Left kidney (tissue), 8 donors: ENCODE measurements at places on chromosomes 5 and 9. TPM values are rescaled to one million over a fixed set of nuclear protein-coding genes. Genes with fewer than 3 reads are reported as not detected.

DNA sequence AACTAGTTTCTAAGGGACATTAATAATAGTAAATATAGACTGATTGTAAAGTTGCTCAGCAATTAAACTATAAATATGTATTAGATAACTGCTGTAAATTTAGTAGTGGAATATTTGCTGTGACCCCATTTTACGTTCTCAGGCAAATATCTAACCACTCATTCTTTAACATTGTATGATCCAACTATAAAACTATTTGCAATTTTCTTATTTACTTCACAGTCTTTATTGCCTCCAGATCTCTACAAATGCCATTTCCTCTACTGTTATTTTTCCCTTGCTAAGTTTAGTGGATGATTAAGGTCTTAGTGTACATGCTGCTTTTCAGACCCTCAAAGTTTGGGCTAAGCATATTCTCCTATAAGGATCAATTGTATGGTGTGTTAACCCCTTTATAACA is 526.2 kb upstream of the ST8SIA4 start:
- DNase-seq, result no peak

ANKRD18B gene
- 0.86 TPM for polyA plus RNA-seq

- no peak for DNase-seq
Observed at GRCh38 chr5:18653216-18653752, 1019.0 kb downstream of the TAF11L14 start.

DNA sequence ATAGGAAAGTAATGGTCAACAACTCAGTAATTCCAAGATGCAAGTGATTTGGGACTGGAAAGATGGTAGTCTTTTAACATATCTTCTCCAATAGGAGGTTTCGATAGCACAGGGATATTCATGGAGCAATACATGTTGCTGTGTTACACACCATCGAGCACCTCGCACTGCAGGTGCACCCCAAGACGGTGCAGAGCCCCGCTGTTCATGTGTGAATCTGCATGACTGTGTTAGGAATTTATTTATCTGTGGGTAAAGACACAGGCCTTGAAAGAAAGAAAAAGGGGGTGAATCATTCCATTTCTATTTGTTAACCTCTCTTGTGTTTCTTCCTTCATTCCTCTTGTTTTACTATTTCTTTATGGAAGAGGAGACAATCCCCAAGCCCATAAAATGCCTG is 217.1 kb downstream of the EBF1 start:
- no peak for DNase-seq

DNA sequence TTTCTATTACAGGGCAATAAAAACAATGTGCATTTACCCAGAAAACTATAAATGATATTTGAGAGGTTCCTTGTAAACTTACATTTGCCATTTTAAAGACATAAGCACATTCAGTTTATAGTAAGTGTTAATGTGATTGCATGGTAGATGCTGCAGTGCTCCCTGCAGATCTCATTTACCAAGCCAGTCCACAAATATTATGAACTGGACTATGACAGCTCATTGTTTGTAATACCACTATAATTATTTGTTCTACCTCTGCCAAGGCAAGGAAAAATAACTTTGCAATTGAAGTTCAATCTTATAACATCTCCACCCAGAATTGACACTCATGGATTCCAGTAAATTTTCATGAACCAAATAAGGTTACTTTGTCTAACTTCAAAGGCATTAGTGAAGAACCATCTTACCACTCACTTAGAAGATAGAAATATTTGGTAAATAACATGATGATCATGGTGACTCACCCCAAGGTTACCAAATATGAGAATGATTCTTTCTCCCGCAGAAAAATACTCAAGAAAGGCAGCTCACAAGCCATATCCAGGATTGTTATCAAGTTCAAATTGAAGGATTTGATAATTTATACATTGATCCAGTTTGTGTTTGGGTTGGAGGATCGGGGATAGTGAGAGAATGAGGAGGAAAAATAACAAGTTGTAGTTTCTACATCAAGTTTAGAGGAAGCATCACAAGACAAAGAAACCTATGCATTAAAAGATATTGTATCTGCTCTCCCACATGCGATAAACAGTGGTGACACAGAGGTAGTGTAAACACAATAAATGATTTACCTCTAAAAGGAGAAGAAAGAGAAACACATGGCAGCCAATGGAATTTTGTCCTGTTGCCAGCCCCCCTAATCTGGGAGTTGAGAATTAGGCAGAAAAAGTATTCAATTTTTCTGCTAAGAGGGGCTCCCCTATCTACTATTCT is 29.5 kb downstream of the CDH9 start:
- DNase-seq, result no peak

- DNase-seq, result no peak
Observed at GRCh38 chr9:123776708-123777537, 153.0 kb downstream of the DENND1A start.

GRCh38 chr5:129963359-129963758 is 59.1 kb downstream of the CHSY3 start:
- no peak for DNase-seq

DNA sequence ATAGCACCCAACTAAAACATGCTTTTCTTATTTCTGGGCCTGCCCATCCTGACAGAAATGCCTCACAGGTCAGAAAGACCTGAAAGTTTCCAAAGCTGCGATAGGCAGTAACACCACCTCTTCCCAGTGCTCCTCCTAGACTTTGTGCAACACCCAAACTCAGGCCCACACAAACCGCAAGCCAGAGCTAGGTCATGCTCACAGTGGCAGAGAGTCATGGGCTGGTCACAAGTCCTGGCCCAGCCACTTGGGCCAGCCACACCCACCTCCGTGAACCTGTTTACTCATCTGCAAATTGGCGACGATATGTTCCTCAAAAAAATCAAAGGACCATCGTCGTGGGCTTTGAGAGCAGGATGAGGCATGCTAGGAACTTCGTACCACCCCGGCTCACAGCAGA is 44.0 kb upstream of the SLC25A51 start:
- DNase-seq, result no peak

EQTN gene
- polyA plus RNA-seq, result 0.43 TPM

GRCh38 chr5:115770466-115770865 is 46.0 kb downstream of the CDO1 start:
- DNase-seq, result no peak
